Left renal cortex interstitium (tissue), 4 donors: ENCODE measurements at places on chromosomes 7 and 10.
A peak's percentile ranks its signal among the peaks of the same experiment; 100 is the strongest.

DNA sequence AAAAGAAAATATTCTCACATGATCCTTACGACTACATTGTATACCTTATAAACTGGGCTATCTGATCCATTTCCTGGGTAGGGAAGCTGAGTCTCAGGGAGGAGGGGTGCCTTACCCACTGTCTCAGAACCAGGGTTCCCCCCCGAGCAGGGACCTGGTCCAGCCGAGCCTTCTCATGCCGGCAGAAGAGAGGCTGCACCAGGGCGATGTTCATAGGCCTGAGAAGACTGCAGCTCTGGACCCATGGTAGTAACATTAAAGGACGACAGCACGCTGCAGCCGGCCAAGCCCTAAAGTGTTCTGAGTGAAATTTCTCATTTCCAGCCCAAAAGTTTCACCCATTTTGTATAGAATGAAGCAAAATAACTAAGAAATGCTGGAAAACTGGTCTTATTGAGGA is 163.0 kb upstream of the TNS3 start:
- DNase-seq = no peak

- no peak for DNase-seq
Measured at GRCh38 chr10:51257511-51258248, 183.4 kb downstream of the PRKG1 start.

DNA sequence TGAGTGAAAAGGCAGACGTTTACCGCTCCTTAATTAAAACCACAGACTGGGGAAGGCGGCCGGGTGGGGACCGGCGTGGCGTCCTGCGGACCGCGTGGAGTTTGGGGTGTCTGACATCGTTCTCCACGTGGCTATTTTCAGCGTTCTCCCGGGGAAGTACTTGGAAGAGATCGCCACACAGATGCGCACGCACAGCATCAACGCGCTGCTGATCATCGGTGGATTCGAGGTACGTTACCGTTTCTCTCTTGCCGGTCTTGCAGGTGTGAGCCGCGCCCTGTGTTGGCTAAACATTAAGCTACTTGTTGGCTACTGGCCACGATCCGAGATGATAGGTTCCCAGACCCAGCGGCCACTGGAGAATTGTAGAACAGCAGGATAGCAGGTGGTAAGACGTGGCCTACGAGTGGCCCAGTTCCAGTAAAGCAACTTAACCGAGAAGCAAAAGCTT is 51.3 kb downstream of the PFKP start:
- DNase-seq = no peak

DNA sequence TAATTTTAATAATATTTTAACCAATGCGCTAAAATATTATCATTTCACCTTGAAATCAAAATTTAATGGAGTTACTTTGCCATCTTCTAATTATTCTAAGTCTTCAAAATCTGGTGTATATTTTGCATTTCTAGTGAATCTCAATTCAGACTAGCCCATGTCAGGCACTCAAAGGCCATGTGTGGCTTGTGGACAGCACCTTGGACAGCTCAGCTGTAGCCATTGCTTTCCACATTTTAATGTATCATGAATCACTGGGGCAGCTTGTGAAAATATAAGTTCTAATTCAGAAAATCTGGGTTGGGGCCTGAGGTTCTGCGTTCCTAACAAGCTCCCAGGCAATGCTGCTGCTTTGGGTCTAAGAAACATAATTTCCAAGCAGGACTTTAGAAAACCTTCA is 57.2 kb downstream of the MGAM2 start:
- DNase-seq = no peak

DNA sequence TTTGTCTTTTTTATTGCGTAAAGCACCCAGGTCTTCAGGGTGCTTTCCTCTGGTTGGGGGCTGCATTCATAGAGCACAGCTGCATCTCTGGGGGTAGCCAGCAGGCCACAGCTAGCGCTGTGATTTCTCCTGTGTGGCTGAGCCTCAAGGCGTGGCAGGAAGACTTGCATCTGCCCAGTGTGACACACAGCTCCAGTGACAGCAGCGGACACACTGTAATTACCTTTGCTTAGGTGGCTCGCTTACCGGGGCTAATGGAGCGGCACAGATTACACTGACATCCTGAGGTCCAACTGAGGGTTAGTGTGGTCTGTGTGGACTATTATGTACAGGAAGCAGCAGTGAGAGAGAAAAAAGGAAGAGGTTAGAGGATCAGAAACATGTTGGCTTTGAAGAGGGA is 27.1 kb downstream of the ABCB4 start:
- peak; percentile 8 for DNase-seq

DNA sequence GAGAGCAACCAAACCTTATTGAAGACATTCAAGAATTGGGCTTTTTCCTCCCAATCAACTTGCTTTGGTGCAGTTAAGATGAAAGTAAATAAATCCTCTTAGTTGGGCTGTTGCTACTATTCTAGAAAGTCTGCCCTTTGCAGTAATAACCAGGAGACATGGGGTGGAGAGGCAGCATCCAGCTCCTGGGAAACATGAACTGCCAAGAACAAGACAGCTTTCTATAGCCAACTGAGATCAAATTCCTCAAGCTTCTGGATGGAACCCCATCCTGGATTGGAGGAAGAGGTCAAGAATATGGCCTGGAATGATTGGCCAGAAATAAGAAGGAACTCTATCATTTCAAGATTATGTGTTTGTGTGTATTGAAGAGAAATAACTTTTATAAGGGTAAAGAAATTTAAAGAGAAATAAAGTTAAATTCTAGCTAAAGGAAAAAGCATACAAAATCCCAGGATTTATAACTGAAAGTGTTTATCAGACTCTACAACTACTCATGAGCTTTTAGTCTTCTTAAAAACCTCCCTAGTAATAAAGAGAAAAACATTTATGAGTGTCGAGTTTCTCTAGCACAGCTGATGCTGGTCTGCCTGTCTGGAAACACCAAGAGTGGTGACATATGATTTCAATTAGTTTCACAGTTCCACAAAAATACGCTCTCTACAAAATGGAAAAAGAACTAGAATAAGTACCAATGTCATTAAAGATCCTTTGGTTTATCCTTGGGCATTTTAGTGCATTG is 70.1 kb upstream of the COL1A2 start:
- DNase-seq = no peak

- DNase-seq = no peak
Measured at GRCh38 chr7:47782792-47783191, 165.5 kb downstream of the PKD1L1 start.

DNA sequence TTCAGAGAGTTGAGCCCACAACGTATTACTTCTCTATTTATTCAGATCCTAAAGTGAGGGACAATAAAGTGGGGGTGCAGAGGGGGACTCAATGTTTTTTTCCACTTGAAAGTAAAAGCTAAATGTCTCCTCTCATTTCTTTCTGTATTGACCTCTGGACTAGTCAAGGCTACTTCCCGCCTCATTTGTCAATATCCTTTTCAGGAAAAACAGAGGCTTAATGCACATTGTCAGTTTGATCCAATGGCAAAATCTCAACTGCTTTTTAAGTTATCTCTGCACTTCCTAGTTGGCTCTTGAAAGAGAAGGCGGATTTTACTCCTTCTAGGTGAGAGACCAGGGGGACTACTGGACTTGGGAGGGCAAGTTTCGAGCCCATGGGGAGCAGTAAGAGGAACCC is 56.4 kb downstream of the HIPK2 start:
- no peak for DNase-seq

DNA sequence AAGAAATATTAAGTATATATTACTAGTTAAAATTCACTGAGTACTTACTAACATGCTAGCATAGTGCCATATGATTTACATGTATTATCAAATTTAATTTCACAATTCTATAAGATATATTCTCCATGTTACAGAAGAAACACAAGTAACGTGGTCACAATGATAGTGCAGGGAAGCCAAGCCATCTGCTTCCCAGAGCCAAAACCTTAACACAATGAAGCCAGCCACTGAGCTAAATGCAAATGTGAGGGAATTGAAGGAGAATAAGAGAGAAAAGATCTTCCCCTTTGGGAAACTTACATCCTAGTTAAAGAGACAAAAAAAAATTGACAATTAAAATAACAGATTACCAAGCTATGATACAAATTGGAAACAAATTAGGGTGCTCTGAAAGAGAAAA is 63.6 kb downstream of the ELAPOR2 start:
- DNase-seq = no peak

DNA sequence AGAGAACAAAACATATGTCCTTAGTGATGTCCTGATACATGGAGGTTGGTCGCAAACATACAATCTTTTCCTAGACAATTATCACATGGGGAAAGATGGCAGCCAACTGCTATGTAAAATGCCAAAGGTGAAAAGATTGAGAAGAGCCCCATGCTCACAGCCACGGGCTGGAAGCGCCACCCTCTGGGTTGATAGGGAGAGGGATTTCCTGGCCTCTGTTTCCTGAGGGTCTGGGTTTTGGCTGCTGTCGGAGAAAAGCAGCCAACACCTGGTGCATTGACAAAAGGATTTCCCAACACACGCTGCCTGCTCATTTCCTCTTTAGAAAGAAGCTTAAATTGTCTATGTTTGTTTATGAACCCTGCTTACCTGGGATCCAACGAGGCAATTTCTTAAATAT is 43.8 kb downstream of the ITIH5 start:
- DNase-seq = no peak

GRCh38 chr7:149220534-149220933 is 18.9 kb upstream of the ZNF212 start:
- DNase-seq = no peak

- no peak for DNase-seq
Measured at GRCh38 chr10:71804077-71804476, 30.8 kb upstream of the VSIR start.

DNA sequence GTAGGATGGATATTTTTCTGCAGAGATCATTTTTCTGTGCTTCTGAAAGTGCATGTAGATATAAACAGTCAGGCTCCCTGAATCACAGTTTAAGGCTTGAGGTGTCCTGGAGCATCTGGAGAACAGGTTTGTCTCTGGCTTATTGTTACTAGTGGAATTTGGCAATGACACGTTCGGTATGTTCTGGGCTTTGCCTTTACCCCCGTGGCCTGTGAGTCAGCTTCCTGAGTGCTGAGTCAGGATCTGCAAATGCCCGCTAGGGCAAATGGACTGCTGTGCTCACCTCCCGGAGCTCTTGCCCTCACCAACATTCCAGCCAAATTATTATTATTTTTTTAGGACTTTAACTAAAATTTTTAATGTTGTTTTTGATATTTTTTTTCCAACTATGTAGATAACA is 192.5 kb upstream of the PRSS1 start:
- DNase-seq = no peak

DNA sequence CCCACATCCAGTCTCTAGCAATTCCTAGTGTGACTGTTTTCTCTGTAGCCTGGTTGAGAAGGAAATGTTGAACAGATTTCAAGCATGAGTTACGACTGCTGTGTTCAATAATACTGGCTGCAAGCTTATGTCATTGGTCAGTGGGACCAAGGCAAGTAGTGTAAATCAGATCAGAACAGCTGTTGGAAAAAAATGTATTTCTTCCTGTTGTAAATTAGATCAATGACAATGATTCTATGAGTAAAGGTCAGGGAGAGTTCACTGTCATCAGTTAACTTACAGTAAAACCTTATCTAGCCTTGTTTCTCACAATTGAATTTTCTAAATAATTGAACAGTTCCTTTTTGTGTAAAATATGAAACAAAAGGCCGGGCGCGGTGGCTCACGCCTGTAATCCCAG is 6.7 kb downstream of the OTUD1 start:
- DNase-seq = no peak

GRCh38 chr10:8640878-8641277 is 586.4 kb downstream of the GATA3 start:
- DNase-seq = no peak

GRCh38 chr7:132773527-132773956 is 197.3 kb upstream of the PLXNA4 start:
- no peak for DNase-seq

- DNase-seq = no peak
Measured at GRCh38 chr7:100649826-100650565, 6.3 kb downstream of the ACTL6B start.

DNA sequence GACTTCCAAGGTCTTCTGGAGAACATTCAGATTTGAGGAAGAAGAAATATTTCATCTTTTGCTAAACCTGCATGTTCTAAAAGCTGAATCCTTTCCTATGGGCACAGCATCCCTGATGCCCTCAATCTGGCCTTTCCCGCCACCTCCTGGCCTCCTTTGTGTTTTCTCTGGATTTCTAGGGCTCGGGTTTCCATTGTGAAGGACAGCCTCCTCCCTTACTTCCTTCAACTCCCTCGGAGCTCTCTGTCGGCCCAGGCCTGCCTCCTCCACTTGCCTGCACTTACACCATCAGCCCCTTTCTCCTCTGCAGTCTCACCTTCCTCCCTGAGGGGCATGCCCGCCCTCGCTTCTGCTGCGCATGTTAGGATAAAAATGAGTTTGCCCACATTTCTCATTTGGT is 75.4 kb downstream of the WIPF3 start:
- DNase-seq = no peak

- DNase-seq = no peak
Measured at GRCh38 chr7:99380823-99381663, 6.5 kb downstream of the ARPC1B start.

DNA sequence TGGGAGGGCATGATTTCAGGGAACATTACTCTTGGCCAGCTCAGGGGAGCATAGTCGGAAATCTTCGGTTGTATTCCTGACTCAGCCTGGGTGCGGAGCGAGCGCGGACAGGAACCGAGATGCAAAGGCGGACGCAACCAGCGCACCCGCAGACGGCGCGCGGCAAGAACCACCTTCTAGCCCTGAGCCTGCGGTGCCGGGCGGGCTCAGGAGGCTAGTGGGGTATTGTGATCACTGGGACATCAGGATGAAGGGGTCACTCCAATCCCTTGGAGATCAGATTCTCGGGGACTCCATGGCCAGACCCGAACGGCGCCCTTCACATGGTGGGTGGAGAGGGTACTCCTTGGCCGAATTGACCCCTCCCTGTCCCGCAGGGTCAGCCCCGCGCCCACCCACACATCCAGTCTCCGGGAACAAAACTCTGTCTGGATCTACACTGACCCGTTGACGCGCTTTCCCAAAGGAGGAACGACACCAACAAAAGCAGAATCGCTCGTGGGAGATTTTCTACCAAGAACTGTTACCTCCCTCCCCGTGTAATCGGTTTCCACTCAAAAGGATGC is 730.5 kb downstream of the ZWINT start:
- no peak for DNase-seq

DNA sequence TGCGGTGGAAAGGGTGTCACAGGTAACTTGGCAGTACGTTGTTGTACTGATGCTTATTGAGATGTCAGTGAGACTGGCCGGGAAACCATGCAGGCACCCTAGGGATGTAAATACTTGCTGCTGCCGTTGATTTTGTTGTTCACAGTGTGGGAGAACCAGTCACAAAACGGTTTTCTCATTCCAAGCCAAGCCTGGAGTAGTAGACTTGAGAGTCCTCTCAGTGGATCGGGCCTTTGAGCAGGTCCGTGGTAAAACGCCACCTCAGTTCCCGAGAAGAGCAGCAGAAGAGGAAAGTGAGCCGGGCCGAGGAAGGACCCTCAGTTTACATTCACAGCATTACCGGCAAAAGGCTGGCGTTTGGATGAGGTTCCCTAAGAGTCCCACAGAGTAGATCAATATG is 1.1 kb downstream of the JAKMIP3 start:
- DNase-seq = no peak

GRCh38 chr10:91880310-91880709 is 29.0 kb downstream of the FGFBP3 start:
- no peak for DNase-seq

GRCh38 chr10:85610381-85611092 is 756.1 kb downstream of the GRID1 start:
- no peak for DNase-seq
